ENCODE measurements at places on chromosomes 6 and 20.

DNA sequence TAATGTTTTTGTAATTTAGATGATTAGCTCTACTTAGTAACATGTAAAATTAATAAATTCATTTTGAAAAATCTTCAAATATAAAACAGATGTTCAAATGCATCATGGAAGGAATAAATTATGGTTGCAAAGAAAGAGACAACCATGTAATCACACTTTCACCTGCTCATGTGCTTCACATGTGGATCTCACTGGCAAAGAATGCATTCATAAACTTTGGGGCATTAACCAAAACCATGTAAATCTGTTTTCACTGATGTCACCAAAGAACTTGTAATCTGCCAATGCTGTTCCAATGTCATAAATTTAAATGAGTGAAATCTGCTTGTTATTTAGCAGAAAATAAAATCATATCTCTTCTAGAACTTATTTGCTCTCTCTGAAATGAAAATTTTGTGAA is 142.7 kb downstream of the TENT5A start:
- no peak for DNase-seq

DNA sequence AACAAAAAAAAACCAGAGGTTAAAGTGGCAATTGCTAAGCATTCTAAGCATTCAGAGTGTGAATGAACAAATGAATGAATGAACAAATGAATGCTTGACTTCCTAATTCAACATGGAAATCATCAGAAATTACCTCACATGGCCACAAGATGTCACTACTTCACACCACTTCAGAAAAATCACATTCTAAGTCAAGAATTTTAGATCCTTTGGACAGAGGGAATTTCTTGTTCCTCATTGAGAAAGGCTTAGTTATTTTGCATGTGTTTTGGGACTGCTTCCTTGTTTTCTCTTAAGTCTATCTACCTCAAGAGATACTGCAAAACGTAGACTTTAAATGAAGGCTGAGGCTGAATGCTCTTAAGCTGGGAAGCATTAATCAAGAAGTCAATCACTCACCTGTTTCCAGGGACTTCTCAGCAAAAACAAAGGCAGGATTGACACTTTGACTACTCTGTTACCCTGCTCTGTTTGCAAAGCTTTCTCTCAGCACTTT is 120.2 kb downstream of the MBOAT1 start:
- DNase-seq = no peak

- no peak for DNase-seq
These were observed 20.8 kb downstream of the RALGAPA2 start for GRCh38 chr20:20691477-20692235.

DNA sequence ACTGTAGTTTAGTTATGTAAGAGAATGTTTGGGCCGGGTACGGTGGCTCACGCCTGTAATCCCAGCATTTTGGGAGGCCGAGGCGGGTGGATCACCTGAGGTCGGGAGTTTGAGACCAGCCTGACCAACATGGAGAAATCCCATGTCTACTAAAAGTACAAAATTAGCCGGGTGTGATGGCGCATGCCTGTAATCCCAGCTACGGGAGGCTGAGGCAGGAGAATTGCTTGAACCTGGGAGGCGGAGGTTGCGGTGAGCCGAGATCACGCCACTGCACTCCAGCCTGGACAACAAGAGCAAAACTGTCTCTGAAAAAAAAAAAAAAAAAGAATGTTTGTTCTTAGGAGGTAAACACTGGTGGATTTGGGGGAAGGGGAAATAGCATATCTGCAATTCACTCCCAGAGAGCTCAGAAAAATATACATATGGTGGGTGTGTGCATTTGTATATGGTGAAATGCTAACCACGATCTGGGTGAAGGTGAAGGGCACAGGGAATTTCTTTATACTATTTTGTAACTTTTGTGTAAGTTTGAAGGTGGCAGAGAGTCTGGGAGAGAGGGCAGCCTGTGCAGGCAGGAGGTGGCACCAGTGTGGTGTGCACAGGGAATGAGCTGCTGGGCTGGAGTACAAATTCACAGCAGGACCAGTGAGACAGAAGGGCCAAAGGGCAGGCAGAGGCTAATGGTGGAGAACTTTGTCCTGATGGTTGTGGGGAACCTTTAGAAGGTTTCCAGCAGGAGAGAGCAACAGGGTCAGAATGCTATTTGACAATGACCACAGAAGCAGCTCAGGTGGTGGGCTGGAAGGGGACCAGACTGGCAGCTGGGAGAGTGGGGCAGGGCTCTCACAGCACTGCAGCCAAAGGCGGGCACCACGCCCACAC is 42.4 kb downstream of the SSR1 start:
- DNase-seq = no peak

- DNase-seq = no peak
These were observed 42.1 kb downstream of the MDFI start for GRCh38 chr6:41680182-41680965.

- DNase-seq = no peak
These were observed 367.3 kb upstream of the EPHA7 start for GRCh38 chr6:93786474-93787330.

DNA sequence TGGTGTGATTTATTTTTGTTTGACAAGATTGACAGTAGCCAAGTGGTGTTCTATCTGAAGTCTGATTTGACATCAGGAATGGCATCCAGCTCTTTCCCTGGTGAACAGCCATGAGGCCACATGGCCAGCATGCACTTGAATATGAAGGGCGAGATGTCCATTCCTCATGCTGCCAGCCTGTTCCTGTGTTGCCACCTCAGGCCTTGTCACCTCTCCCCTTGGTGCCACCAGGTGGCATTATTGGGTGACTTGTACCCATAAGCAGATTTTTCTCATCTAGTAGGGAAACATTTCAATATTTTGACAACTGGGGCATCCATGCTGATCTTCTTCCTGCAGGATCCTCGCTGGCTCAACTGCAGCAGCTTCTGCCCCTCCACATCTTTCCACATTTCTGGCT is 199.1 kb downstream of the ERMARD start:
- no peak for DNase-seq

- no peak for DNase-seq
These were observed 479.5 kb downstream of the CD83 start for GRCh38 chr6:14597090-14597489.

- no peak for DNase-seq
These were observed 125.7 kb upstream of the PHACTR1 start for GRCh38 chr6:12590901-12591300.

DNA sequence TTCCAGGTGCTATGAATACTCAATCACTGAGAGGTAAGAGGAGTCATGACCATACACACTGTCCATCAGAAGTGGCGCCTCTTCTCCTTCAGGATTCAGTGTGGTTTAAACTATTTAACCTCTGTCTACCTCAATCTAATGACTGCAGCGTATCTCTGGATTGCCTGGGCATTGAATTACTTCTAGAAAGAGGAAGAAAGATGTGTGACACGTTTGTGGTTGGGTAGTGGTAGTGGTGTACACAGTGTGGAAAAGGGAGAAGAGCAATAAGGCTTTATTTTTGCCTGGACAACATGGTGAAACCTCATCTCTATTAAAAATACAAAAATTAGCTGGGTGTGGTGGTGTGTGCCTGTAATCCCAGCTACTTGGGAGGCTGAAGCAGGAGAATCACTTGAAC is 38.0 kb upstream of the ECHDC1 start:
- no peak for DNase-seq

DNA sequence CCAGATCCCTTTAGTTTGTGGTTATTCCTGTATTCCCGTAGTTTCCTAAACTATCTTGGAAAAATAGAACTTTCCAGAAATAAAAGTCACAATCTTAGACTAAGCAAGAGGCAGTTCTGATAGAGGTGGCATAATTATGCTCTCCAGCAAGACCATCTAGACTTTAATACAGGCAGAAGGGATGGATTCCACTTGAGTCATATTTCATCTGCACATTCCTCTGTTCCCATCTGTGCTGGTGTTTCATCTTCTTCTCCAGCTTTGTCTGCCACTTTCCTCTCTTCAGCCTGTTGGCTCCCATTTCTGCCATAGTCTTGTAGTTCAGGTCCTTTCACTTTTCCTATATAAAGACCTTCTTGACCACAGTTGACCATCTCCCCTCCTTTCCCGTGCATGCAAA is 102.9 kb downstream of the SOBP start:
- DNase-seq = no peak

DNA sequence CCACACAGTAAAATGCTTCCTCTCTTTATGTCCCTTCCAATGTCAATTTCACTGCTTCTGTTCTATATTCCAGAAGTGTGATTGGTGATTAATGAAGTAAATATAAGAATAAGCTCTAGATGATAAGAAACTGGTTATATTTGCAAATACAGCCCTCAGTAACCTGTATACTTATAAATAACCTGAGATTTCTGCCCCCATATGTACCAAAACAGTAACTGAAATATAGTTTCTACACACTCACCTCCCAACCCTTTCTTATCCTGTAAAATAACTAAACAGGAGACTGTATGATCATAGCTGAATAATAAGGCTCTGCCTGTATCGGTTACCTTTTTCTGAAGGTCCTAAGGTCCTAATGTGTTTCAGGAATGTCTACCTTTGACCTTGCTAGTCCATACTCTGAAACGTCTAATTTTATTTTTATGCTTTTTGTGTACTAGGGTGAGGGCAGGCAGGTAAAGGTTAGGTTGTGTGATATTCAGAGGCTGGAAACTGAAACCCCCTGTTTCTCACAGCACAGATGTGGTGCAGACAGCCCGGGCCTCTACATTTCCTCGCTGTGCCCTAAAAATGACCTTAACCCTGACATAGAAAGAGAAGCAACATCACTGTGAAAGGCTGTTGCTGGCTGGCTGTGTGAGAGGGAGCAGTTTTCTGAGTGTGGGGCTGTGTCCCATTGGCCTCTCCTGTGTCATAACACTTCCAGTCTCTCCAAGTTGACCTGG is 378.8 kb downstream of the CENPW start:
- DNase-seq = no peak

- no peak for DNase-seq
These were observed 172.9 kb downstream of the CARMIL1 start for GRCh38 chr6:25452031-25452430.

- DNase-seq = no peak
These were observed 693.6 kb downstream of the QKI start for GRCh38 chr6:164108092-164108491.

GRCh38 chr20:19519466-19519865 is 238.6 kb upstream of the RIN2 start:
- DNase-seq = no peak

GRCh38 chr6:86775893-86776292 is 161.4 kb upstream of the HTR1E start:
- no peak for DNase-seq

GRCh38 chr20:63521602-63522001 is 1.0 kb downstream of the PPDPF start:
- DNase-seq = no peak

DNA sequence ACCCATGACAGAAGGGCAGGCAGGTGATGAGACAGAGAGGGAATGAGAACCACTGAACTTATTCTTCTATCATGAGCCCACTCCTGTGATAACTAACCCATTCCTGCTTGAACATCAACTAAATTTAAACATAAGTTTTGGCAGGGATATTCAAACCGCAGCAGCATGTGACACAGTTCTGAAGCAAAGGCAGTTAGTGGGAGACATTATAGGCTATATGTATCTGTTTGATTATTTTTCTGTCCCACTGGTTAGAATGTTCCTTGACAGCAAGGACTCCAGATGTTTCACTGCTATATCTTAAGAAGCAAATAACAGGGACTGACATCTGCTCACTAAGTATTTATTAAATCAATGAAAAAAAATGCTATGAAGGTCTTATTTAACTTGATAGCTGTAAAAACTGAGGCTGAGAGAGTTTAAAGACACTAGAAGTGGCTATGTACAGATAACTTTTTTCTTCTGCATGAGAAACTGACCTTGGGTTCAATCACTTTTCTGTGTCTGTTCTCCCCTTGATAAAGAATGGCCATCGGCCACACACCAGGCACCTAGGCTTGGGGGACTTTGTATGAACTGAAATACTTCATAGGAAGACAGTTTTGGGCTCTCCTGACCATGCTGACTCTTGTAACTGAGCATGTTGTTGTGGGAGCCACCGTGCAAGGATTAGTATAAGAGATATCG is 90.9 kb downstream of the CEP162 start:
- DNase-seq = no peak

DNA sequence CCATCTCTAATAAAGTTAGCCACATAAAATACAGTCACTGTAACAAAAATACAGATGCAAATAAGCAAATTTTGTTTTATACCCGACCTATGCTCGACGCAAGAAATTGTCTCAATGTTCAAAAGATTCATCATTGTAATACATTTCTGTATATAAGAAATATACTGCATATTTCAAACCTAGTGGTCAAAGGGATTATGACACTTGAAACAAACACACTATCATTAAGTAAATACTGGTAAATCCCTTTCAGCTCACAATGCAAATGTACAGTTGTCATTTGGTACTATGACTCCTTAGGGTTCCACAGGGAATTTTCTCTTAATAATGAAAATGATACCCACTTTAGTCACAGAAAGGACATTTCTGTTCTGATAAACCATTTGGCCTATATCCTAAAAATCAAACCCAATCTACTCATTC is 2.2 kb downstream of the HIVEP2 start:
- DNase-seq = no peak

- DNase-seq = no peak
These were observed 75.7 kb downstream of the AGPAT4 start for GRCh38 chr6:161198176-161198575.
